H7 (cell line): ENCODE measurements at places on chromosomes 2 and 18. TPM values are rescaled to one million over a fixed set of nuclear protein-coding genes. Genes with fewer than 3 reads are reported as not detected.

DNA sequence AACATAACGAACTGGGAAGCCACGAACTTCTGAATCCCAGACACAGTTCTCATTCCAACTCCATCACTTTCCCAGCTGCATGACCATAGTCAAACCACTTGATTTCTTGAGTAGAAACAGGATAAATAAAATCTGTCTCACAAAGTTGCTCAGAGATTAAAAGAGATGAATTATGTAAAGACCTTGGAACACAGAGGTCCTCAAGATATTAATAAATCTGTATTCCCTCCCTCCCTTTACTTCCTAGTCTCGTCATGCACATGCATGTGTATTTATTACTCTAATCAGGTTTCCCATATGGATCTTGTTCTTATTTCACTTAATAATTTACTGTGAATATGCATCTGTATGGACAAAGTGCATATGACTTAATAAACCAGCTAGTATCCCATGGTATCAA, 21.1 kb upstream of the CSRNP3 start:
- DNase-seq = no peak

- no peak for DNase-seq
Observed at GRCh38 chr2:105261061-105261460, 19.5 kb downstream of the GPR45 start.

- no peak for DNase-seq
Observed at GRCh38 chr2:121173112-121173511, 111.9 kb downstream of the TFCP2L1 start.

GRCh38 chr18:55688030-55688429, 100.0 kb upstream of the TCF4 start:
- no peak for DNase-seq

DNA sequence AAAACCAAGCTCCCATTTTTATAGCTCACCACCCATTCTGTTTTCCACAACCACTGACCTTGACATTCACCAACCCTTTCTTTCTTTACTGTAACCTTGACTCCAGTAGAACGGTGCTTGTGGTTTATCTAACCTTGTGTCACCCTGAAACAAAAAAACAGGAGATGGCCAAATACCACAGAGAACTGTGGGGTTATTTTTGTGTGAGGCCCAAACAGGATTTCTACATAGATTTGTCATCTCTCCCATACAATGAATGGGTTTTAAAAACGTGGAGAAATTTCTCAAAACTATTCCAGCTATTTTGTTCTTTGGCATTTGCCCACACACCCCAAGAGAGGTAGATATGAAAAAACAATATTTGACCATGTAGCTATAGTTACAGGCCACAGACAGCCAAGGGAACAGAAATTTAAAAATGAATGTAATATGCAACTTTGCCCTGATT, 231.3 kb upstream of the TANK start:
- DNase-seq = no peak

DNA sequence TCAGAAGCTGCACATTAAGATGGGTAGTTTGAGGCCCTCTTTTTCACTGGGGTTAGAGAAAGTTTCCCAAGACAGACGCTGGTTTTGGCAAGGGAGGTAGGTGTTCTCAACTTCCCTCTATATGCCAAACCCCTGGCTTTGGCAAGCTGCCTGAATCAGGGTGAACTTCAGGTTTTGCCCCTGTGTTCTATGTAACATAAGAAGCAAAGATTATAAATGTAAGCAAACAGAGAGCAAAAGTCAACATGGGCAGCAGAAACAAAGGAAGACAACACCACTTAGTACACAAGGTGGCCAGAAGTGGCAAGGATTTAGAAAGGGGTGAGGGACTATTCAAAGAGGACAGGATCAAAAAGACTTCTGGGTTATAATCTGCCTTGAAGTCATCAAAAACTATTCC, 70.5 kb upstream of the TFCP2L1 start:
- no peak for DNase-seq

DNA sequence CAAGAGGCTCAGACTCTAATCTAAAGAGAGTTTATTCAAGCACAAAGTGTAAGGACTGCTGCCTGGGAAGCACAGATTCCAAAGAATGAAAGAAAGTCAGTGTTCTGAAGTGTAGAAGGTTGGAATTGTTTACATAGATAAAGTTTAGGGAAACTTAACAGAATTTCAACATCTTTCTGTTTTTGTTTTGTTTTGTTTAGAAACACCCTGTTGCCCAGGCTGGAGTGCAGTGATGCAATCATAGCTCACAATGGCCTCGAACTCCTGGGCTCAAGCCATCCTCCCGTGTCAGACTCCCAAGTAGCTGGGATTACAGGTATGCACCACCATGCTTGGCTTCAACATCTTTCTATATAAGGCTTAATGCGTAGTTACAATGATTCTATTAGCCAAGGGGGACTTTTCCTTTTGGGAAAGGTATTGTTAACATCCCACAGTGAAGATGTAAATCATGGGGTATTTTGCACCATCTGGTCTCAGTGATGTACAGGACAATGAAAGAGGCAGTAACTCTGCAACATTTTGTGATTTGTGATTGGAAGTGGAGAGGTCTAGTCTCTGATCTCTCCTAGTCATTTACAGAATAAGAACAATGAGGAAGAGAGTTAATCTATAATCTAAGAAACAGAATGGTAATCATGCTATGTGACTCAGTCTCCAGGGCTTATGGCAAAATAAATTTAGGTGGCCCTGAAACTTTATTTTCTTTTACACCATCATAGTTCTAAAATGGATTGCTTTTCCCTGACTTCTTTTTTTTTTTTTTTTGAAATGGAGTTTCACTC, 45.6 kb upstream of the MSH6 start:
- no peak for DNase-seq

GRCh38 chr2:27909901-27910300, 19.4 kb downstream of the BABAM2 start:
- DNase-seq = no peak

- DNase-seq = peak; percentile 96
Observed at GRCh38 chr2:219541611-219542180, 1.9 kb downstream of the CHPF start.

- no peak for DNase-seq
Observed at GRCh38 chr18:70390371-70391090, 101.7 kb downstream of the SOCS6 start.

DNA sequence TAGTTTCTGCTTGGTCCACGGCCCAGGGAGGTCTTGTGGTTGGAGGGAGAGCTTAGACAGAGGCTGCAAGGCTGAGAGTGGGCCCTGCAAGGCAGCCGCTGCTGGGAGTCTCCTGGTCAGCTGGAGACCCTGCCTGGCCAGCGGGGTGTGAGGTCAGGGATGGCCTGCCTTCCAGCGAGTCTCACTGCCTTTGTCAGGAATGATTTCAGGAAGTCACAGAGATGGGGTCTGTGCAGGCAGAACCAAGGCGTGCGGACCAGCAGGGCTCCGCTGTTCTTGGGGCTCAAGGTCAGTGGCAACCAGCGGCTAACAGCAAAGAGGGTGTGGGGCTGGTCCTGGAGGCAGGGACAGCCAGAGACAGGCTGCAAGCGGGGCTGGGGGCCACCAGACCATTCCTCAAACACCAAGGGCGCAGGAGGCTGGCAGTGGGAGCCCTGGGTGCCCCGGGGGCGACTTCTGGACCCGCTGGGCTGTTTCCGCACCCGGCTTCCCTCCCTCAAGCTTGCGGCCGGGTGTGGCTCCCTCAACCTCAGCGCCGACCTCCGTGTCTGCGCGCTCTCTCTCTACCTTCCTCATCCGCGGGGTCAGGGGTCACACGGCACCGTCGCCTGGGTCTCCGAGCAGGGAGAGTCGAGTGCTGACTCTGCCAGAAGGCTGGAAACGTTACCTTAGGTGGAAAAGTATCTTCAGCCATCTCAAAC, 124.5 kb upstream of the CTDP1 start:
- DNase-seq = no peak

- no peak for DNase-seq
Observed at GRCh38 chr2:19793132-19793750, 108.5 kb downstream of the TTC32 start.

DNA sequence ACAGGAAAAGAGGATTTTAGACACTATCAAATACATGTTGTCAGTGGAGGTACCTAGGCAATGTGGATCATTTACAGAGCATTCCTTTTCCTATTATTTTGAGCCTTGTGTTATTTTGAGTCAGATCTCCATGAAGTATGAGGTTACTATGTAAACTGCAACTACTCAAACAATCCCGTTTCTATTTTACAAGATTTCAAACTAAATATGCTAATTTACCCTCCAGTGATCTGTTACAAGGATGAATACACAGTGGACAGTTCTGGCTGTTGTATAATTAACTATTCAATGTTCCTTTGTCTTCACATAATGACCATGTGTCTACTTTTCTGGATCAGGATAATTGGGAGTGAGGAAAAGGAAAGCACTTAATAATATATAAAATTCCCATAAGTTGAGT, 4.6 kb downstream of the HOXD1 start:
- DNase-seq = no peak

DNA sequence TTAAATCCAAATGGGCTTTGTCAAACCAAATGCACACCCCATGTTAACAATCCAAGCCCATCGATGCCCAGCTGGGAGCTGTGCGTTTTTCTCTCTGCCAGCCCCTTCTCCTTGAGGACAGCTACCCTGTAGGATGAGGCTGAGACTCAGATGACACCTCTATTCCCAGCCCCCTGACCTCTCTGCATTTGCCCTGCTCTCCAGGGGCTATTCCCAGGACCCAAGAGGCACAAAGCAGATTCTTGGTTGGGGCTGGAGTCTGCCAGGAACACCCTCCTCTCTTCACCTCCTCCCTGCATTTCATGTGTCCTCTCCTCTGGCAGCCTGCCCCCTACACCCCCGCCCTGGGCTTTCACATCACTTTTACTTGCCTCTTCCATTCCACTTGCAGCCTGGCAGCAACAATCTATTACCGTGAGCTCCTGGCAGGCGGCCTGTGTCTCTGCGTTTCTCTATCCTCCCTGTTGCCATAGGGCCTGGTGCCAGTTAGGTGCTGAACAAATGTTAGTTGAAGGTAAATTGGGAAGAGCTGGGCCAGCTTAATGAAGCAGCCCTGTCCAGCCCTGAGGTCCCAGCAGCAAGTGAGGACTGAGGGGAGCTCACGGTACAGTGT, 51.8 kb downstream of the ADD2 start:
- no peak for DNase-seq

DNA sequence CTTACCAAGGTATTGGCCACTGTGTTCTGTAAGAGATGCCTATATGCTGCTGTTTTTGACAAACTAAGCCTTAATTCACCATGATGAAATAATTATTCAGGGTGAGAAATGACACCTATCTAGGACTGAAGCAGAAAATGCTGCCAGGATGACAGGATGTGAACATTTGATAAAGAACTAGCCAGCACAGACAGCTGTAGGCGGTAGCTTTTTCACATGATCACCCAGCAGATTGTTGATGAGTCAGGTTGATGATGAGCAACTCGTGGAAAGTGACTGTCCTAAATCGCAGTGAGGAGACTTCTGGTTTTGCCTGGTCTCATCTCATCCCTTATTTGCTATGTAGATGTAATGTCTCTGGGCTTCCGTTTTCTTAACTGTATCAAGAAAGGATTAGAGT, 144.1 kb downstream of the PRPF40A start:
- no peak for DNase-seq

DNA sequence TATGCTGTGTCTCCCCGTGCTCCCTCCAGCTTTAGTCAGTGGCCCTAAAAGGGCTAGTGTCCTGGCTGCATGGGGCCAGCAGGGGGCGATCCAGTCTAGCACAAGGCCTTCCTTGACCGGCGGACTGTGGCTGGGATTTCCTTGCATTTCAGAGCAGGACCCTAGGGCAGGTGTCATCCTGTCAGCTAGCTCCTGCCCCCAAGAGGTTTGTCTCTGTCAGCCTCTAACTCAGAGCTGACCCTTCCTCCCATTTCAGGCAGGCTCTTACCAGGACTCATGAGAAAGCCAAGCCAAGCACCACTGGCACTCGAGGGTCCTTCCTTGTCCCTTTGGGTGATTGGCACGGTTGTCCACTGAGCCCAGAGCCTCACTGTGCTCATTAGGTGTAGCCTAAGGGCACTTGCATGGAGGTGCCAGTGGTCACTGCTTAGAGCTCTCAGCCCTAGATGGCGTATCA, 140.3 kb downstream of the RPIA start:
- peak; percentile 82 for DNase-seq

DNA sequence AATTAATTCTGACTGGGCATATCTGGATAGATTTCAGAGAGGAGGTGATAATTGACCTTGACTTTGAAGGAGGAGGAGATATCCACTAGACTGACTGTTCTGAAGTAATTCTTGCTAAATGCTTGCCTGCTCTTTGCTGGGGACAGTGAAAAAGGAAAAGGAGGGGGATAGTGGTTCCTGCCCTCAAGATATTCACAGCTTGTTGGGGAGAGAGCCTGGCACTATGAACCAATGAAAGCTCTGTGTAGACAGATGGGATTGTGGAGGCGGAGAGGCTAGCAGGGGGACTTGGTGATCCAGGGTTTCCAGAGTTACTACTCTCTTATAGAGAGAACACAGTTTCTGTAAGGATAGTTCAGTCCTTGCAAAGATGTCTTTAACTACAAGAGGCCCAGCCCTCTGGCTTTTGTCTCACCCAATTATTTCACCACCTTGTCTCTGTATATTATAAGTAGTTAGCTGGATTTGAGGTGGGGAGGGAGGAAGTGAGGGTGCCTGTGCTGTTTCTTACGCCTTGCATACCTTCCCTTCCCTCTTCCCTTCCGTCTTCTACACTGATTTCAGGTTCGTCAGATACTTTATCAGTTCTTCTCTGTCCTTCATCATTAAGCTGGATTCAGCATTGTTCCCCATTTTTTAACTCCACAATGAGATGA, 190.4 kb downstream of the PRKCE start:
- DNase-seq = no peak

DNA sequence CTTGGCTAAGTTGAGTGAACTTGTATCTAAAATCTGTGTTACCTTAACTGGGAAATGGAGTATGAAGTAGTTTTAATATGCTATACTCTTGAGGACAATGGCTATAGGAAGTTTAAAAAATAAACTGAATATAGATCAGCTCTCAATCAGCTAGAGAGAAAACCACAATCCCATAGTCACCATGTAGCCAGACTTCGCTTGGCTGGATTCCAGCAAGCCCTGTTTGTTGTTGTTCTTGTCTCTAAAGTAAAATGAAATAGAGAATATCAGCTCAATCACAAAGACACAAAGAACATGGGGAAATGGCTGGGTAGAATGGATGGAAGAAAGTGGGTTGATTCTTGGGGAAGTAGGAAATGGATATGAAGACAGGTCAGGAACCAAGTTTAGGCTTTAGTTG, 234.9 kb downstream of the PHLPP1 start:
- DNase-seq = no peak

- no peak for DNase-seq
Observed at GRCh38 chr2:172381275-172382027, 45.9 kb upstream of the ITGA6 start.

GRCh38 chr2:129055824-129056223, 737.2 kb upstream of the HS6ST1 start:
- no peak for DNase-seq

DYSF gene
- 7.4 and 9.5 TPM in 2 replicates for total RNA-seq

CCDC195 gene
- not detected in 2 replicates for total RNA-seq

GPR75 gene
- total RNA-seq = 0.45 and 0.81 TPM in 2 replicates

ALLC gene
- not detected in 2 replicates for total RNA-seq

ATOH8 gene
- 0.33 and 1.1 TPM in 2 replicates for total RNA-seq

NEU2 gene
- not detected in 2 replicates for total RNA-seq

EFHD1 gene
- 3.8 and 4.3 TPM in 2 replicates for total RNA-seq

DSG1 gene
- total RNA-seq = 0.14 TPM in 1 of 2 replicates, not detected in the other

G6PC2 gene
- not detected in 2 replicates for total RNA-seq

ZC3H6 gene
- total RNA-seq = 5.3 and 16.0 TPM in 2 replicates

RGPD3 gene
- total RNA-seq = 0.17 and 0.18 TPM in 2 replicates
